NCI-H2107 (cell line): ENCODE measurements at places on chromosomes 12 and 14.
A peak's percentile ranks its signal among the peaks of the same experiment; 100 is the strongest.

- DNase-seq: no peak
Measured at GRCh38 chr12:26748741-26749431, 84.1 kb downstream of the ITPR2 start.

- DNase-seq: peak; percentile 70
Measured at GRCh38 chr12:109592905-109593272, 19.3 kb downstream of the MVK start.

- DNase-seq: no peak
Measured at GRCh38 chr12:22635812-22636211, 10.8 kb downstream of the ETNK1 start.

- DNase-seq: no peak
Measured at GRCh38 chr14:78356391-78356790, 186.2 kb downstream of the NRXN3 start.

DNA sequence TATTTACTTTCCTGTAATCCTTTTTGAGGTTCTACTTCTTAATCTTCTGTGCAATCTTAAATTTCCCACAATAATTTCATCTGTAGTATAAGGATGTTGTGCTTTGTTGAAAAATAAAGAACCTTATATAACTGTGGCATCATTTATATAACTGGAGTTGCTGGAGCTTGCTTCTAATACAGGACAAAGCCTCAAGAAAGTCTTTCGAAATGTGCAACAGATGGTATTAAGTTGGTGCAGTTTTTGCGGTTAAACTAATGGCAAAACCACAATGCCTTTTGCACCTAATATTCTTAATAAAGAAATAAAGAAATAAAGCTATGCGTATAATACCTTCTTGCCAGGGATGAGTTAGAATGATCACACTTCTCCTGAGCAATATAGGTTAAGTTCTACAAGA lies 180.0 kb downstream of the KITLG start:
- DNase-seq: no peak

GRCh38 chr12:115507951-115508722 lies 769.4 kb downstream of the MED13L start:
- no peak for DNase-seq

DNA sequence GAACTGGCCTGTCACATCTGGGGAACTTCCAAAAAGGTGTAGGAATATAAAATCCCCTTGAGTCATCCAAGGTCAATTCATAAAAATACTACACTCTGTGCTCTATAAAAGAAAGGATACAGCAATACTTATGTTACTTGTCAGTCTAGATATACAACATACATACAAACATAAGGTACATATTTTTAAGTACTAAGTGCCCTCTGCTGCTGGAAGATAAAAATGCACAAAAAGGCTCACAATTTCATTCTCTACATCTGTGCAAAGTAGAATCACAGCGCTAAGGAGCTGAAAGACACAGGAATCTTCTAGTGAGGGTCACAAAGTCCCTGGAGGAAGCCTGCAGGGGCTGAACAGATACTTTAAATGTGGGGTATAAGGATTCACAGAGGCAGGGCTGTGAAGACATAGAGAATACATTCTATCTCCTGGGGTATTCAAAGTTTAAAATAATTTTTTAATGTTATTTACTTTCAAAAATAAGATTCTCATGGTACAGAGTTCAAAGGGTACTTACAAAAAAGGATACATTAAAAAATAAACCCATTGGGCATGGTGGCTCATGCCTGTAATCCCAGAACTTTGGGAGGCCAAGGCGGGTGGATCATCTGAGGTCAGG lies 10.2 kb upstream of the GOLGA5 start:
- peak; percentile 30 for DNase-seq

GRCh38 chr12:114445401-114446323 lies 39.7 kb upstream of the TBX5 start:
- no peak for DNase-seq

GRCh38 chr14:22384974-22385526 lies 204.0 kb downstream of the DAD1 start:
- no peak for DNase-seq

DNA sequence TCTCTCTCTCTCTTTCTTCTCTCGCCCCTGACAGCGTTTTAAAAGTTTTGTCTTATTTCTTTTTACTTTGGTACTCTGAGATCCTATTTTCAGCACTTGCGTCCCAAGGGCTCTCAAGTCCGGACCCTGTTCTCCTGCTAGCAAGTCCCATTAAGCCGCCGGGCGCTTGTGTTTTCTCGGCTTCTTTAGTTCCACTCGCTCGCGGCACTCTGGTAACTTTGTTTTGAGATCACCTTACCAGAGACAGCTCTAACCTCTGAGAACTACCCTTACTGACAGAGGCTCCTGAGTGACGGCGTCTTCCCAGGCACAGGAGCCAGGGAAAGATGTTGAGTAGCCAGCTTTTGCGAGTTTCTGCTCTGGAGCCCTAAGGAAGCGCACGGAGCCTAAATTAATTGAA lies 2.7 kb upstream of the MYF5 start:
- no peak for DNase-seq

DNA sequence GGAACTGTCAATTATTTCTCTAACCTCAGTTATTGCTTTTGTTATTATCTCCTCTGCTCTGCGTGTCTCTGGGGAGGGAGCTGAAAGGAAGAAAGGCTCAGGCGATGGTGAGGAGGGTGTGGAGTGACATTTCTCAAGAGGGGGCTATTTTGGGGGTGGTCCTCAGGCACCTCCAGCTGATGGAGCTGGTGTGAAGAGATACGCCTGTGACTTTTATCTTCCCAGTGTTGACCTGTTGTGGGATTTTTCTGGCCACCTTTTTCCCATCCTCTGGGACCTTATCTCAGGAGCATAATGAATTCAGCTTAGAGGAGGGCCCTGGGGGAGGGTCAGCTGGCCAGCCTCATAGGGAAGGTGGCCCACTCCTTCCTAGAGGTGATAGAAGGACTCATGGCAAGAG lies 26.4 kb downstream of the KCNA5 start:
- no peak for DNase-seq

GRCh38 chr14:21098076-21098891 lies at the start of gene ZNF219:
TSS of gene ZNF219 (minus strand) at chr14:21098655. CDS start at chr14:21093591, 5,064 bp downstream.
- DNase-seq: no peak

- DNase-seq: no peak
Measured at GRCh38 chr12:18850752-18851151, 112.8 kb downstream of the CAPZA3 start.

GRCh38 chr14:89667983-89668382 lies 250.9 kb upstream of the FOXN3 start:
- DNase-seq: no peak

GRCh38 chr12:131348231-131348630 lies 362.7 kb upstream of the SFSWAP start:
- DNase-seq: no peak

GRCh38 chr12:50620109-50620977 lies 115.6 kb downstream of the DIP2B start:
- DNase-seq: peak; percentile 46

- no peak for DNase-seq
Measured at GRCh38 chr12:4157122-4157521, 116.4 kb upstream of the CCND2 start.

- DNase-seq: no peak
Measured at GRCh38 chr12:5047094-5047493, 3.4 kb downstream of the KCNA5 start.

DNA sequence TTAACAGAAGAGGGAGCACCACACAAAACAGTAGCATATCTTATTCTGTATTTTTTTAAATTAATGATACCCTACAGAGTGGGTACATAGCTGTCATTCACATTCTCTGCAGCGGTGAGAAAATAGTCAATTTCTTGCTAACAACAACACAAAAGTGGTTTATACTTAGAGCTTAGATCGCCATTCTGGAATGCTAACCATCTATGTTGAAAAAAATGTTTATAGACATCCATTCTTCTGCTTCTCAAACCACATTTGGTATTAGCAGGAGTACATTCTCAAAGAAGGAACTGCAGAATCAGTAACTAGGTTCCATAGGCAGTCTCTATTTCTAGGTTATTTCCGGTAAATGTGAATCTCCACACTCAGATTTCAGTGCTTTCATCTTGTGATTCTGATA lies 185.9 kb downstream of the PPFIA2 start:
- no peak for DNase-seq

DNA sequence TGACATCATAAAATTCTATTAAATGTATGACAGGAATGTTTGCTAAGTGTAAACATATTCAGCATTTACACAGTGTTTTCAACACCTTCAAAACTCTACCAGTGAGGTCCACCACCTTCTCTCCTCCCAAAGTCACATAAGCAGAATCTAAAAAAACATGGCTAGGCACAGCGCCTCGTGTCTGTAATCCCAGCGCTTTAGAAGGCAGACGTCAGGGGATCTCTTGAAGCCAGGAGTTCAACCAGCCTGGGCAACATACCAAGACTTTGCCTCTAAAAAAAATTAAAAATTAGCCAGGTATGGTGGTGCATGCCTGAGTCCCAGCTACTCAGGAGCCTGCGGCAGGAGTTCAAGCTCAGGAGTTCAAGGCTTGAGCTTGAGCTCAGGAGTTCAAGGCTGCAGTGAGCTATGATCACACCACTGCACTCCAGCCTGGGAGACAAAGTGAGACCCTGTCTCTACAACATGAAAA lies 30.0 kb downstream of the NUMB start:
- no peak for DNase-seq

DNA sequence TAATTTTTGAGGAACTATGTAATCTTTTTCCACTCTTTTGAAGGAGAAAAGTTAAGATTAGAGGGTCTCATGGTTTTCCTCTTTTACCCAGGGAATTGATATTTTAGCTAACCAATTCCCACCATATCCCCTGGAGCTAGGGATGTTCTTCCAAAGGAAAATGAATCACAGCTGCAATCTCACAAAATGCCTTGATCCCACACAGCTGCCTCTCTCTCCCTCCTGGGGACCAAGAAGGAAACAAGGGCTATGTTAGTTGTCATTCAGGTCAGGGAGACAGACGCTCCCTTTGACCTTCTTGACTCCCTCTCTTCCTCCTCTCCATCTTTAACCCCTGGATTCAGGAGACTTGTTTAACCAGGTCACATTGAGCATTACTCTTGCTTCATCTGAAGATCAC lies 9.5 kb downstream of the DCN start:
- DNase-seq: no peak

DNA sequence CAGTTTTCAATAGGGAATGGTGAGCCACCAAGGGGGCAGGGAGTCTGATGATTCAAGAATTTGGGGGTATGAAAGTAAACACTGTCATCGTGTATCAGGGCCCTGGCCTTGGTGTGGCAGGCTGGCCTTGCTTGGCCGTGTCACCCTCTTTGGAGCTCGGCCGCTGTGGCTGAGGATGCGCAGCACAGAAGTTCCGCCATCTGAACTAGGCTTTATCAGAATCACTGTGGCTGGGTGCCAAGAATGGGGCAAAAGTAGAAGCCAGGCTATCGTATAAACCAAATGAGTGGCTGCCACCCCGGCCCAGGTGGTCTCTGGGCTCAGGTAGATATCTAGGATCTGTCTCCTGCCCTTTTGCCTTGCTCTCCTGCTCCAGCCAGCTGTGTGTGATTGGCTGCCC lies 137.4 kb downstream of the PAPOLA start:
- no peak for DNase-seq

- no peak for DNase-seq
Measured at GRCh38 chr12:60066655-60067054, 470.8 kb downstream of the SLC16A7 start.

DNA sequence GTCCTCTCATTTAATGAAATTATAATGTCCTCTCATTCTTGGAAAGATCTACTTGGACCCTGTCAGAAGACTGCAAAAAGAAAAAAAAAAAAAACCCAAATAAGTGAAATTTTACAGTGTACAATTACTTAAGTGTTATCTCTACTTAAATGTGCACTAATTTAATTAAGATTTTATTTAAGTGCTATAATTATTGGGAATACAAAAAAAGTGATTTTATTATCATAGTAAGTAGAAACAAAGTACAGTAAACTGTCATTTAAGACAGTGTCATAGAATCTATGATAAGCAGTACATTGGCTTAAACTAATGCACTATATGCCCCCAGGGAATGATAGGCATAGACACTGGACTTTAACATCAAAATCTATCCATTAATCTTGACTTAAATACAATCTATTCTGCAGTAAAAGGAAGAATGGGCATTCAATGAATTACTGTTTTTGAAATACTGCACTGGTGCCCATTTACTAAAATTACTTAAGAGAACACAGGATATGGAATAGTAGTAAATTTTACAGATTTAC lies 23.3 kb downstream of the INSM2 start:
- DNase-seq: no peak

DNA sequence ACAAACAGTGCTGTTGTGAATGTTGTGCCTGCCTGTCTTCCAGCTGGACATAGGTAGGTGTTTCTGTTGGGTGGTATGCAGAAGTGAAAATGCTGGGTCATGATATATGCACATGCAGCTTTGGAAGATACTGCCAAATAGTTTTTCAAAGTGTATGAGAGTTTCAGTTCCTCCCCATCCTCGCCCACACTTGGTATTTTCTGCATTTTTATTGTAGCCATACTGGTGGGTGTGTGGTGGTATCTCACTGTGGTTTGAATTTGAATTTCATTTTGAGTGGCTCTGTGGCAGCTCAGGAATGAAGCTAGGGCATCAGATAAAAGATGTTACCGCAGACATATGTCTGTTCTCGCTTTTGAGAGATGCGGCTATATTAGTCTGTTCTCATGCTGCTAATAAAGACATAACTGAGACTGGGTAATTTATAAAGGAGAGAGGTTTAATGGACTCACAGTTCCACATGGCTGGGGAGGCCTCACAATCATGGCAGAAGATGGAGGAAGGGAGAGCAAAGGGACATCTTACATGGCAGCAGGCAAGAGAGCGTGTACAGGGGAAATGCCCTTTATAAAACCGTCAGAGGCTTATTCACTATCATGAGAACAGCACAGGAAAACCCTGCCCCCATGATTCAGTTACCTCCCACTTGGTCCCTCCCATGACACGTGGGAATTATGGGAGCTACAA lies 183.1 kb downstream of the CAND1 start:
- no peak for DNase-seq

GRCh38 chr14:25832585-25832984 lies 765.2 kb downstream of the NOVA1 start:
- no peak for DNase-seq

GRCh38 chr12:100189636-100190394 lies 10.8 kb upstream of the ACTR6 start:
- DNase-seq: no peak

DNA sequence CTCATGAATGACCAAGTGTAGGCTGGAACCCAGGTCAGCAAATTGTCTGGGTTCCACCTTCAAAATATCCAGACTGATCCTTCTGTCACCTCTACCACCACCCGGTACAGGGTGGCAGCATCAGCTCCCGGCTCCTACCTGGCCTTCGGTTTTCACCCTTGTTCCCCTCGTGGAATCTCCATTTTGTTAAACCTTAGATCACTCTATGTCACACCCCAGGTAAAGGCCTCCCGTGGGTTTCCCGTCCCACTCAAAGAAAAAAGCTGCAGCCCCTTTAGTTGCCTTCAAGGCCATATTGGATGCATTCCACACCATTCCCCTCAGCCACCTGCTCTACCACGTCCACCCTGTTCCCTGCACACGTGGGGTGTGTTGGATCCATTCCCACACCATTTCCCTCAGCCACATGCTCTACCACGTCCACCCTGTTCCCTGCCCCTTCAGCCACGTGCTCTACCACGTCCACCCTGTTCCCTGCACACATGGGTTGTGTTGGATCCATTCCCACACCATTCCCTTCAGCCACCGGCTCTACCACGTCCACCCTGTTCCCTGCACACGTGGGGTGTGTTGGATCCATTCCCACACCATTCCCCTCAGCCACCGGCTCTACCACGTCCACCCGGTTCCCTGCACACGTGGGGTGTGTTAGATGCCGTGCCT lies 23.8 kb downstream of the SLC6A13 start:
- DNase-seq: no peak
